ENCODE measurements at places on chromosomes 6 and 20.
A peak's percentile ranks its signal among the peaks of the same experiment; 100 is the strongest.

DNA sequence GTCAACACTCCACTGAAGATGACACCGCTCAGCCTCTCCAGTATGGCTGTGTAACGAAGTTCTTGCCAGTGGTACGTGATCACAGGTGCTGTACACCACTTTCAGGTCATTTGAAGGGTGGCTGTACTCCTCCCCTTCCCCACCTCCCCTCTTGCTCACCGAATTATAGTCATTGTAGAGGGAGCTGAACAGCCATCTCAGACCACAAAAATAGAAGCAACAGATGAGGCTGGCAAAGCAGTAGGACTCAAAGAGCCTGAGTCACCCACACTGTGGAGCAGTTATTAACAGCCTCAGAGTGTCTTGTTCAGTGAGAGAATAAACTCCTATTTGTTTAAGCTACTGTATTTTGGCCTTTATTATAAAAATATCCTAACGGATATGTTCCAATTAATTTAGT is 192.5 kb upstream of the MCHR2 start:
- DNase-seq: peak; percentile 11

GRCh38 chr6:26196846-26197635 is 109.8 kb downstream of the HFE start:
- peak; percentile 96 for DNase-seq

- DNase-seq: no peak
Measured at GRCh38 chr6:49733680-49734079, 10.5 kb downstream of the CRISP3 start.

DNA sequence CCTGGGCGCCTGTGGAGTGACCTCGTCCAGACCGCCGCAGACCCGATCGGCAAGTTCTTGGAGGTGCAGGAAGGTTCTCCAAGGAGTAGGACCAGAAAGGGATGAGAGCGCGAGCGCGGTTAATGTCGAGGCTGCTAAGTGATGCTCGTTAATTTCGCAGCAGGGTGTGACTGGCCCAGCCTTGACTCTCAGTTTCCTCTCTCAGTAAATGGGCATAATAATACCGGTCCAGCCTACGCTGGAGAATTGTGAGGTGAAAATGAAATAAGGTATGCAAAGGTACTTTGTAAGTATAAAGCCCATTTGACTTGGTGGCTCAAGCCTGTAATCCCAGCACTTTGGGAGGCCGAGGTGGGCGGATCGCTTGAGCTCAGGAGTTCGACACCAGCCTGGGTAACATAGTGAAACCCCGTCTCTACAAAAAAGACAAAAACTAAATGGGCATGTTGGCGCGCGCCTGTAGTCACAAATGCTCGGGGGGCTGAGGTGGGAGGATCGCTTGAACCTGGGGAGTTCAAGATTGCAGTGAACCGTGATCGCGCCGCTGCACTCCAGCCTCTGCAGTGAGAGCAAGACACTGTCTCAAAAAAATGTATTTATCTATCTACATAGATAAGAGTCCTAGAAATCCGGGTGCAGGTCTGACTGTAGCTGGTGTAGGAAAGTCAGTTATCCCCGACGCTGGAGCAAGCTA is 634 bp upstream of the BTBD9 start:
- peak; percentile 17 for DNase-seq

- DNase-seq: no peak
Measured at GRCh38 chr6:138598562-138599173, 99.4 kb upstream of the NHSL1 start.

DNA sequence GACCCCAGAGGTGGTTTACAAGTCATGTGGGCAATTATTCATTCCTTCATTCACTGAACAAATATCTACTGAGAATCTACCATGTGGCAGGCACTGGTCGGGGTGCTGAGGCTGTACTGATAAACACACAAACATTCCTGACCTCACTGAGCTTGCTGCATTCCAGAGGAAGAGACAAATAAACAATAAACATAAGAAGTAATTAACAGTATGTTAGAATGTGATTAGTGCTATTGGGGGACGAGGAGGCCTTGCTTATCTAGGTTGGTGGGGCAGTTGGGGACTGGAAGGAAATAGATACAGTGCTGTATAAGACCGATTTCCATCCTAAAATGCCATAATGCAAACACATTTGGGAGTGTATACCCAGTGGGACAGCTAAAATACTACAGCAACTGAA is 44.1 kb downstream of the MAK start:
- DNase-seq: no peak

- DNase-seq: no peak
Measured at GRCh38 chr6:125098253-125098652, 55.3 kb upstream of the TPD52L1 start.

DNA sequence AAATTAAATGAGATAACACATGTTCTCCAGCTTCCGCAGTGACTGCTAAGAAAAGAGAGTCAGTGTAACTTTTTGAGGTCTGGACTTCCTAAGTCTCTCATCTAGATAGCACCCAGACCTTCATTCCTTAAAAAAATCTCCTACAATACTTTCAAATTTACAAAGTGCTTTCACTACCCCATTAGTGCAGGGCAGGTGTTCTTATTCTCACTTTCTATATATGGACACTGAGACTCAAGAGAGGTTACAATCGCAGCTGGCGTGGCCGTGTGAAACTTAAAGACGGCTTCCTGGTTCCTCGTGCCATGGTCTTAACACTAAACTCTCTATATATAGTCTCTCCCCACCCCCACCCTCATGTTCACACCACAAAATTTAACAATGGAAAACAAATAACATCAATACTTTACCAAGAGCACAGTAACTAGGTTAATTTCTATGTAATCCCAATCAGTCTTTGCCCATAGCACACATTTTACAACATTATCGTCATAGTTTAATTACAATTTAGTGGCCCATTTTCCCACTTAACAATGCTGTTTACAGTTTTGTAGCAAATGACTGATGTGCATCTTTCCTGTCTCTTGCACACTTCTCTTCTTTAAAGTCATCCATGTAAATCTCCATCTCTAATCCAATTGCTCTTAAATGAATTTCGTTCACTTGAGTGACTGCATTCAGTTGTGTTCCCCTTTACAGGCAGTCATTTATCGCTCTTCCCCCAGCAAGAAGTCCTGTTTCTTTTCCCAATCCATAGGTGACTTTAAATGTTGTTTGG is 78.8 kb upstream of the ARID1B start:
- DNase-seq: no peak

GRCh38 chr6:31354864-31355582 is 2.0 kb downstream of the HLA-B start:
- no peak for DNase-seq

- DNase-seq: no peak
Measured at GRCh38 chr20:18971121-18971520, 157.5 kb downstream of the SCP2D1 start.

- no peak for DNase-seq
Measured at GRCh38 chr6:41470029-41470330, 76.2 kb upstream of the FOXP4 start.

DNA sequence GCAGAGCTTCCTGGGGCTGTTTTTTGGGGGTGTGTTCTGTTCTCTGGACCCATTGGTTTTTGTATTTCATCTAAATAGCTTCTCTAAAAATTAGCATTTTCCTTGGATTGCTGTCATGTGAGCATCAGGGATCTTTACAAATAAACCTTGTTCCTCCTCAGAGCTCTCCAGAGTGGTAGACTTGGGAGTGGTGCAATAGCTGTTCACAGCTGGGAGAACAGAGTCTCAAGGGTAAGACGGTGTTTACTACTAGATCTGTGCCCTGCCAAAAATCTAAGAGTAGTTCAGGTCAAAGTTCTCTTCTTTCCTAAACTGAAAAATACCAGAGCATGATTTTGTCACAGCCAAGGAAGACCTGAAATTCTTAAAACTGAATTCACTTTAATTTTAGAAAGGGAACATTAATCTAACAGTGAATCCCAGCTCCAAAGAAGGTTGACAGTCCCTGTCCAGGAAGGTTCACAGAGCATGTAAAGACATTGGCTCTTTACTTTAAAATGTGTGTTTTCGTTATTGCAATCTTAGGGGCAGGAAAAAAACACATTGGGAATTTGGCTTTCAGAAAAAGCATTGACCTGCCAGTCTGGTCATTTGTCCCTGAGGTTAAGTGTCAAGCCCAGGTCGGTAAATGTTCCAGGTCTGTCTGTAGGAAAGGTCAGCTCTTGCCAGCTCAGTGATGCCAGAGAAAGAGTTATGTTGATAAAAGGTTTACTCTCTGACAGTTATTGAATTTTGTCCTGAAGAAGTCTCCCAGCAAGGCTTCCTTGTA is 43.3 kb downstream of the VAPB start:
- DNase-seq: peak; percentile 47

- no peak for DNase-seq
Measured at GRCh38 chr6:118324116-118324515, 224.0 kb upstream of the PLN start.

- DNase-seq: no peak
Measured at GRCh38 chr20:16955971-16956370, 207.8 kb downstream of the OTOR start.
